ENCODE measurements at places on chromosomes 3 and 15. TPM values are rescaled to one million over a fixed set of nuclear protein-coding genes. Genes with fewer than 3 reads are reported as not detected.

DNA sequence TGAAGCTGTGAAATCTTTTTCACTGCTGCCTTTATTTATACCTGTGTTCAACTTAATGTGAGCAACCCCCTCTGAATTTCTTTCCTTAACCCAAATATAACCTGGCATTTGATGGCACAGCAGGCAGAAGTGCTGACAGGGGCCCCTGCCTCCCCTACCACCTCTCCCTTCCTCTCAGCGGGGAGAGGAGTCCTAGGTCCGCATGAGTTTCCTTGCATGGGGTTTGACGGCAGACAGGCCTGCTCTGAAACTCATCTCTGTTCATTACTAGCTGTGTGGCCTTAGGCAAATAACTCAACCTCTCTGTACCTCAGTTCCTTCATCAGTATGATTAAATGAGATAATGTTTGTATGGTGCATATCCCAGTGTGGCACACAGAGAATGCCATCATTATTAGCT lies 79.7 kb downstream of the SEC22A start:
- no peak for DNase-seq

DNA sequence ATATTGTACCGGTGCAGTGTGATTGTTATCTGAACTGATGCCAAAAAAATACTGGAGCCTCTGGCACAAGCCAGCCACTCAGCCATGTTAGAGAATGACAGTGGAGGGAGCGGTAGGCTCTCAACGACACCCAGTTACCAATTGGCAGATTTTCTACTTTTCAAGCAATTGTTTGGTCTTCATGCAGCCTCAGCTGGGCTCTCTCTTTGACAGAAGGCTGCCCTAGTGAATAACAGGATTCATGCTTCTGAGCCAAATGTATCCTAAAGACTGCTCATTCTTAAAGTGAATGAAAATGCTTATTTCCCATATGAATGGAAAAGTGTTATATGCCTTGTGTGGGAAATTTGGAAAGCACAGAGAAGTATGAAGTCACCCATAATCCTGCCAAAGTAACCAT lies 261.2 kb upstream of the TRIM42 start:
- no peak for DNase-seq

DNA sequence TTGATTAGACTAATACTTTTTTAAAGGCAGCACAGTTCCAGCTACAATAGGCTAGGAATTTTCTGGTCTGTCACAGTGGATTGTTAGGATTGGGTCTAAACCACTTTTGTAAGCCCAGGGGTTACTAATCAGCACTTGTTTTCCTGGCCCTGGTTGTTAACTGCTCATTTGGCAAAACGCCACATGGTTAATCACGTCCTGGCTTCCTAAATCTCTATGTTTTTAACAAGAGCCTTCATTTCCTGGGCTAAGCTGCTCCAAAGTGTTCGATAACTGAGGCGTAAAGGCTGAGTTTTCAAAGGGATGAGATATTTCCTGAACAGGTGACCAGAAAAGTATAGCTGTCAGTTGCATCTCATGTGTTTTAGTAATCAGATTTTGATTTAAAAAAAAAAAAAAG lies 38.9 kb upstream of the CLRN1 start:
- DNase-seq, result no peak

DNA sequence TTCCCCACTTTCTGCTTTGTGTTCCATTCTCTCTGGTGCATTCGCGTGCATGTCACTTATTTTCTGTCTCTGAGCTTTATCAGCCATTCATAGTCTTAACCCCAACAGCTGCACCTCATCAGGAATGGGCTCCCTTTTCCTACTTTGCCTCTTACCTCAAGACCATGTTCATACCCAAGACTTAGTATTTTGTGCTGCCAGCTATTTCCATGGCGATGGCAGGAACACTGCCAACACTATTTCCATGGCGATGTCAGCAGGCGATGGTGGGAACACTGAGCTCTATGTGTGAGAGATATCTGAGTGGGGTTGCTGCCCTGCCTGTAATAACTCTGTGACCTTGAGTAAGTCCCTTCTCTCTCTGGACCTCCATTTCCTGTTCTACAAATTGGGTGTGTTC lies 5.5 kb downstream of the ZNF35 start:
- no peak for DNase-seq

- no peak for DNase-seq
Measured at GRCh38 chr15:57436961-57437360, 60.7 kb downstream of the CGNL1 start.

GRCh38 chr15:73385205-73385604 lies 16.4 kb upstream of the HCN4 start:
- DNase-seq, result no peak

DNA sequence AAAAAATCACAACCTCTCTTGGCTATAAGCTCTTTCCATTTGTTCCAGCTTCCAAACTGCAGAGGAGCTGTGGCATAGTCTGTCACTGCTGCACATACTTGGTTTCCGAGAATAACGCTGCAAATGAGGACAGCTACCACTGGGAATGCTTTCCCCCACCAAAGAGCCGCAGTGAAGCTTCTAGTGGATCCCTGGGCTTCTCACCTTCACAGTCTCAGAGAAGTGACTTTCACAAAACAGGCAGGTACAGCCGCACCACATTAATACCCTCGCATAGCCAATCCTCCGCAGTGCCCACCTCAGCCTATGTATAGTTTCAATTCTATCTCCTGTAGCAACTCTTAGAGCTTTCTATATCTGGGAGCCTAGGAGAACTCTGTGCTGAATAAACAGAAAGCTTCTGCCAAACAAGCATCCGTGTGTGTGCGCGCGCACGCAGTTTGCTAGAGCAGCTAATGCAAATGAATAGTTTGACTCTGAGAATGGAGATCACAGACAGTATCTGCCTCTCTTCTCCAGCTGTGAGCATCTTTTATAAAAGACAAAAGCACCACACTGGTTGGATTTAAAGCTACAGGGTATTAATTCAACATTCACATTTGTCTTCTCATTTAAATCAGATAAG lies 81.9 kb upstream of the PLXND1 start:
- DNase-seq, result peak; percentile 88

GRCh38 chr15:76964157-76964556 lies 30.8 kb upstream of the PSTPIP1 start:
- DNase-seq, result no peak

DNA sequence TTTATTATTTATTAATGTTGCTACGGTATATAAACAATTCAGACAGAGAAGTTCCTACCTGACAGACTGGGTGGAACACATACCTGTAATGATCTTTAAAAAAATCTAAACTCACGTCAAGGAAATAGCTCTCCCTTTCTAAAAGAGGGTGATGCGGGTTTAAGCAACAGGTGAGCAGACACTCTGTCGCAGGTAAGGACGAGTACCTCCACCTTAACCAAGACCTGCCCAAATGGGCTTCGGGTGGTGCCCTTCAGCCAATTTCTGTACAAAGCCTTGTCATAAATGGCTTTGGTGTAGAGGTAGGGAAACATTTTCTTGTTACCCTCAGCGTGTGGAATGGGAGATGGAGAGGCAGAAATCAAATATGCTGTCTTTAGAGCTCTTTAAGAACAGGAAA lies 67.0 kb downstream of the CHSY1 start:
- no peak for DNase-seq

The EXD1 gene
- not detected for total RNA-seq

The DAPK2 gene
- total RNA-seq, result 3.1 TPM

The GOLGA8R gene
- 4.8 TPM for total RNA-seq

The HIGD1A gene
- total RNA-seq, result 272 TPM

All from sigmoid colon (tissue), 7 donors.